ENCODE measurements at places on chromosomes 5 and 9.

DNA sequence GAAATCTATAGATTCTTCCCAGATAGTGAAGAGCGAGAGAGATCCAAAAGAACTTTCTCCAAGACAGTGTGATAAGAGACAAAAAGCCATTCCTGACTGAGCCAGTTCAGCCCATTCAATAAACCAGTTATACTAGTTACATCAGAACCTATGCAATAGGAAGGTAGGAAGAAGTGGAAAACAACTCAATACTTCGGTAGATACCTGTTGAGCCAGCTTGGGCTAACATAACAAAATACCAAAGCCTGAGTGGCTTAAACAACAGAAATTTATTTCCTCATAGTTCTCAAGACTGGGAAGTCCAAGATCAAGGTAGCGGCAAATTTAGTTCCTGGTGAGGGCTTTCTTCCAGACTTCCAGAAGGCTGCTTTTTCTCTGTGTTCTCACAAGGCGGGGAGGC is 214.5 kb upstream of the GRAMD2B start:
- no peak for DNase-seq

- peak; percentile 5 for DNase-seq
These were observed 12.7 kb downstream of the CSF2 start for GRCh38 chr5:132086277-132086794.

GRCh38 chr9:20478786-20479185 is 143.5 kb downstream of the MLLT3 start:
- no peak for DNase-seq

DNA sequence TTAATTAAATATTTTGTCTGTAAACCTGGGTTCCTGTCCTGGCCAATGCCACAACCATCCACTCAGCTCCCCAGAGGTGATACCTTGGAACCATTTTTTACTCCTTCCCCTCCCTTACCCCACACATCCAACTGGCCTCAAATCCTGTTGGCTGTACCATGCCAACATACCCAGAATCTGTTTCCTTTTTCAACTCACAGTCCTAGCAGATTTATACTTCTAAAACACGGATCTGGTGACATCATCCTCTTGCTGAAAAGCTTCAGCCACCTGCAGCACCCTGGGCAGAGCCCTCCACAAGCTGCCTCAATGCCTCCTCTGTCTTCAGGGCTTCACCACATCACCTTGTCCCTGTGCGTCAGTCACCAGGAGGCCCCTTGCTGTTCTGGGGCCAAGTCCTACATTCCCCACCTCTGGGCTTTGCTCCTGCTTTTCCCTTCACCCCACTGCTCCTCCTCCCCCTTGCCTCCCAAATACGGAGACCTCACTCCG is 14.9 kb downstream of the SEMA6A start:
- no peak for DNase-seq

DNA sequence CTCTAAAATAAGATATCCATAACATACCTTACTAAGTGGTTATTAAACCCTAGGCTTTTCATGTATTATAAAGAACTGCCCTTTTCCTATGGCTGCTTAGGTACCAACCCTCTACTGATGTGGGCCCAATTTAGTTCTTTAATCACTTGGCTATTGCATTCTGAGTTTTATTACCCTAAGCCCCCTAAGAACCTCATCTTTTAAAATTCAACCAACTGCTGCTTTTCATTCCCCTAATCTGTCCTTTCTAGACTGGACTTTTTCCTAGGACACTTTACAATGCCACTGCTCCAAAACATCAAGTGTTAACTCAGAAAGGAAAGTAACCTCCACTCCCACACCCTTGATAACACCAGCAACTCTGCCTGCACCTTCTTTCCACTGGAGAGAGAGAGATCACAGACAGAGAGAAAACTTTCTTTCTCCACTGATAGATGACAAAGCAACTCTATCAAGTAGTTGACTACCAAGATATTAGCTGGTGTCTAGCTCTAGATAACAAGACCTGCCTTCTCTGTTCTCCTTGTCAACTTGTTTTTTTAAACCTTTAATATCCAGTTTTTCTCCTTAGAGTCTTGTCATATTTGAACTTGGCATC is 27.3 kb downstream of the ELL2 start:
- DNase-seq, result no peak

DNA sequence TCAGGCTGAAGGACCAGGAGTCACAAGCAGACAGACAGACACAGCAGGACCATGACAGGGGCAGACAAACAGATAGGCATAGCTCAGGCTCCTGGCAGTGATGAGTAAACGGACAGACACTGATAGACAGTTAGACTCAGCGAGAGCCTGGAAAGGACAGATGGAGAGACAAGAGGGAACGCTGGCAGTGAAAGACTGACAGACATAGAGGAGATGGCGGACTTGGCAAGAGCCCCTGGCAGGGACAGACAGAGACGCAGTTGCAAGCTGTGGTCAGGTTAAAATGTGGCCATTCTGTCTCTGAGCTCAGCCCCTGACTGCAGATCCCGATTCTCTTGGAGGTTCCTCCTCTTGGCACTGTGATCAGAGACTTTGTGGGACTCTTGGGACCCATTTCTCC is 13.6 kb downstream of the CSF2 start:
- DNase-seq, result no peak

GRCh38 chr5:42994555-42995359 is 45.4 kb downstream of the ANXA2R start:
- peak; percentile 49 for DNase-seq

- DNase-seq, result no peak
These were observed 301.3 kb downstream of the ZNF608 start for GRCh38 chr5:124445070-124445619.

- DNase-seq, result no peak
These were observed 179.1 kb downstream of the CWC27 start for GRCh38 chr5:64947801-64948200.

DNA sequence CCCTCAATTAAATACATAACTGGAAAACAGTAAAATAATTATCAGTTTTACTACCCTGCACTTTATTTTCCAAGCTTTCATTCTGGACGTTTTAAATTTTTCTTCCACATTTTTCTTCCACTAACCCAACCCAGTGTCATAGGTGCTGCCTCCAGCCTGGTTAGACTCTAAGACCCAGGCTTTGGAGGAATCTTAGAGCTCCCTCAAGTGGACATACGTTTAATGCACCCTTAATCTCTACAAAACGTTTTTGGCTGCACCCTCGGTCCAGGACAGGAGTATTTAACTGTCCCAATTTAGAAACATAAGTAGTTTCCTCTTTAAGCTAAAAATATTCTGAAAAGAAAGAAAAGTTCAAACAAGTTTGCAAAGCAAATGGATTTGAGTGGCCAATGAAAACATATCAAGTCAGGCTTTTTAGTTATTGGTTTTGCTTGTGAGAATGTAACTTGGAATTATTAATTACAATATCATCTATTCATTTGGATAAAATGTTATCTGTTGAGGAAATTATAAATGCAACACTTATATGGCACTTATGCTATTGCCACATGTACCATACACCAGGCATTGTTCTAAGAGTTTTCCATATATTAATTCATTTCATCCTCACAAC is 38.9 kb downstream of the CDH6 start:
- no peak for DNase-seq

GRCh38 chr5:124034963-124035362 is 523.0 kb downstream of the CSNK1G3 start:
- no peak for DNase-seq

DNA sequence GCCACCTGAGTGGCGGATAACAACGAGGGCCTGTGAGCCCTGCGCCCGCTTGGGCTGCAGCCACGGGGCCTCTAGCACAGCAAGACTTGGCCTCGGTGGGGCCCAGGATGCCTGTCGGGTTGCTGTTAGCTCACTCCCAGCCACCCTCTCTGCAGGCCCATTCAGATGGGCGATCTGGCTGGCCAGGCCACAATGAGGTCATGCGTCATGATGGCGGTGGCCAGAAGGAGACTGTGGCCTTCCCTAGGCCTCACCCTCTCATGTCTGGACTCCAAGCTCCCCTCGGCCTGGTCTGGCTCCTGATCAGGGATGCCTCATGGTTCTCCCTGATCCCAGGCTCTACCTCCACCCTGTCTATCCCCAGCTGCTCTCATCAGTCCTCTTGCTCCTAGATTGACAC is 19.0 kb upstream of the TCOF1 start:
- DNase-seq, result no peak

DNA sequence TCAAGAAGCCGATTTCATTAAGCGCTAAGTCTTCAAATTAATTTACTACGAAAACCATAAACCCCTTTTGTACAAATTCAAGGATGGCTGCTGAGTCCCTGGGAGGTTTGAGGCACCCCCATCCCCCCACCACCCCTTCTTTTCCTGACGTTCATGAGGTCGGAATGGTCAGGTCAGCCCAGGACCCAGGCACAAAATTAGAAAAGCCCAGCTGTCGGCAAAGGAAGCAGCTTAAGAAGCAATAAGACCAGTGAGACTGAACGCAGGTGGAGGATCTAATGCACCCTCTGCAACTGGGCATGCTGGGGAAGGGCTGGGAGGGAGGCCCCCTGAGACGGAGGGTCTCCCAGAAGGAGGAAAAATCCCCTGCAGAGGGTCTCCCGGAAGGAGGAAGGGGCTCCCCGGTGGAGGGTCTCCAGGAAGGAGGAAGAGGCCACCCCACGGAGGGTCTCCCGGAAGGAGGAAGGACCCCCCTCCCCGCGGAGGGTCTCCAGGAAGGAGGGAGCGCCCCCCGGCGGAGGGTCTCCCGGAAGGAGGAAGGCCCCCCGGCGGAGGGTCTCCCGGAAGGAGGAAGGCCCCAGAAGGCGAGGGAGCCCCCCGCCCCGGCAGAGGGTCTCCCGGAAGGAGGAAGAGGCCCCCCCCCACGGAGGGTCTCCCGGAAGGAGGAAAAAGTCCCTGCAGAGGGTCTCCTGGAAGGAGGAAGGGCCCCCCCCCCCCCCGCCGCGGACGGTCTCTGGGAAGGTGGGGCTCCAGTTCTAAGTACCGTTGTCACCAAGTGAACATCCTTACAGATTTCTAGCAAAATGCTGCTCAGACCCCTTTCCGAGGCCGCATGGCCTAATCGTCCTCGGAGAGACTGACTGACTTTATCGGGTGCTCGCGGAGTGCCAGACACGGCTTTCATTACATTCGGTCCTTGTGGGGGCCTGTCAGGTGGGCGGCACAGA is 74.4 kb upstream of the FCN1 start:
- DNase-seq, result no peak

GRCh38 chr5:179233909-179234562 is 111.2 kb downstream of the ADAMTS2 start:
- no peak for DNase-seq

DNA sequence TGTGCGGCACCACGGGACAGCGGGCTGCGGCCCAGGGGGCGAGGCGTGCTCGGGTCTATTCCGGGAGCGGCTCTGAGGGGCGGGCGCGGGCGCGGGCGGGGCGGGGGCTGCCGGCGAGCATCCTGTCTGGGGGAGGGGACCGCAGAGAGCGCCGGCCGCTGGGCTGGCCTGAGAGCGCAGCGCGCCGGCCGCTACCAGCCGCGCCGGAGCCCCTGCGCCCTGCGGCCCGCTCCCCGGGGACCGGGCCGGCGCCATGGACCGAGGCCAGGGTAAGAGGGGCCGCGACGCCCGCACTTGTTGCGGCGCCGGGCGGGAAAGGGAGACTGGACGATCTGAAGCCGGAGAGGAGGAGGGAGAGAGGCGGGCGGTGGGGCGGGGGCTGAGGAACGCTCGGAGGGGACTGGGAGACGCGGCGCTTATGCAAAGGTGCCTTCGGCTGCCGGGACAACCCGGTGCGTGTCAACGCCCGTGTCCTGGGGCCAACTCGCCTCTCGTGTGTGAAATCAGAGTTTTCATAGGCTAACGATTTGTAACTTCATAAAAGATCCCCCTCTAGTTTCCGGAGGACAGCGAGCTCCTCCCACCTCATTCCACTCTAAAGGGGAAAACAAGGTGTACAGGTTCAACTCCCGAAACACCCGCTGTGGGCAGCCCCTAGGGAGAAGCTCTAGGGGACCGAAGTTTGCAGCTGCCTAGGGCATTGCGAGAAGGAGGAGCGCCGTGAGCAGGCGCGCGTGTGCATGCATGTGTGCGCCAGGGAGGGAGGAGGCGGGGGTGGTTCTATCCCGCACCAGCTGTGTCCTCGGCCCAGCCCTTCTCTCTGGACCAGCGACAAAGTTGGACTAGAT is at the start of gene AFAP1L1:
TSS of gene AFAP1L1 (plus strand) at position 144 of the 848 bp plus-strand sequence. CDS start at position 254, 110 bp downstream.
- DNase-seq, result no peak

GRCh38 chr9:7144265-7145046 is 386.7 kb downstream of the KDM4C start:
- DNase-seq, result no peak

GRCh38 chr9:123616707-123617106 is 260.7 kb downstream of the CRB2 start:
- no peak for DNase-seq

DNA sequence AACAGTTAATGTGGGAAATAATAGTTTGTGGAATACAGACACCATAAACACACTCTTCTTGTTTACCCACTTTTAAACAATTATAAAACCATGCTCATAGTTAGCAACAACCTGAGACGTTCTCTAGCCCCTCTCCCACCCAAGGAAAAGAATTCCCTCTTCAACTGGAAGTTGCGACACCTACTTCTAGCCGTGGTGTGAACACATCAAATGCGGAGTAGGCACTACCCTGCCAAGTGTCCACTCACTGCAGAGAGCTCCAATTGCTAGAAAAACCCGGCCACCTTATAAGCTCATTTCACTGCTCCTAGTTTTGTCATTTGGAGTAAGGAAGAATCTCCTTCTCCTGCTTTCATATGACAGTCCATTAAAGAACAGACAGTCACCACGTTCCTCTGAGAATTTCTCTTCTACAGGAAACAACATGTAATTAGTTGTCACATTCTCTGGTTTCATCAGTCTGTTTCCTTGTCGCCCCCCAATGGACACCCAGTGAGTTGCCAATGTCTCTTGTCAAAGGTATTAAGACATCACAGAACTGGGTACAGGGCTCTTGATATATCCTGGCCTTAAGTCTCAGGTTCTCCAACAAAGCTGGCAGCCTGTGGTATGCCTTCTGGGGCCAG is 47.3 kb downstream of the PRLR start:
- DNase-seq, result no peak

GRCh38 chr9:27586304-27586703 is 13.0 kb upstream of the C9orf72 start:
- DNase-seq, result no peak

GRCh38 chr9:125440411-125440810 is 178.8 kb downstream of the GAPVD1 start:
- DNase-seq, result no peak

DNA sequence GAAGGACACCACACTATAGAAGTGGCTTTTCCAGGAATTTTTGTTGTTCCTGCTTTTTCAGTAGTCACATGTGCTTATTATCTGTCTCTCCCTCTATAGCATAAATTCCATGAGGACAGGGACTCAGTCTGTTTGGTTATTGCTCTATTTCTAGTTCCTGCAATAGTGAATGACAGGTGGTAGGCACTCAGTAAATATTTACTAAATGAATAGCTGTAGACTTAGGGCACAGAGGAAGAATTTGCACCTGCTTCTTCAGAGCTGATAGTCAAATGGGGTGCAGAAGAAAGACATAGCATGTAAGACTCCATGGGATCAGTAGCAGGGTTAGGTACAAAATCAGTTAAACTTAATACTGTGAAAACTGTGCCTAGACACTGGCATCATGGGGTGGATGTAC is 580.2 kb downstream of the CCDC171 start:
- no peak for DNase-seq

- DNase-seq, result no peak
These were observed 26.6 kb downstream of the PTPDC1 start for GRCh38 chr9:94110821-94111252.
